NCI-H2029 (cell line): ENCODE measurements at places on chromosomes 4 and X.

- no peak for DNase-seq
These were observed 29.6 kb downstream of the RTL5 start for GRCh38 chrX:72102126-72102525.

DNA sequence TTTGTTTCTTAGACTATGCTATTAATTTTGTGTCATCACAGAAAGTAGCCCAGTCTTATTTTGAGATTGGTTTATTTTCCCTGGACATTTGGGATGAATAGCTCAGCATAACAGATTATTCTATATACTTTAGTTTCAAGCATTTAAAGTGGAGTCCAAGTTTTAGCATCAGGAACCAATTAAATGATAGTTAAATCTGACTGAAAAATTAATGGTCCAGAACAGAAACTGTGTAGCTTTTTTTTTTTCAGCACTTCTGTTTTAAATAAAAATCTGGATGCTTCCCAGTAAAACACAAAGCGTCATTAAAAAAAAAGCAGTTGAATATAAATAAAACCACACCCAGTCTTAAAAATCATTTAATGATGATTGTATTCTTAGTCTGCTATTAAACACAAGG, 59.4 kb upstream of the PITX2 start:
- no peak for DNase-seq

- no peak for DNase-seq
These were observed 11.4 kb upstream of the S100G start for GRCh38 chrX:16638533-16638932.

DNA sequence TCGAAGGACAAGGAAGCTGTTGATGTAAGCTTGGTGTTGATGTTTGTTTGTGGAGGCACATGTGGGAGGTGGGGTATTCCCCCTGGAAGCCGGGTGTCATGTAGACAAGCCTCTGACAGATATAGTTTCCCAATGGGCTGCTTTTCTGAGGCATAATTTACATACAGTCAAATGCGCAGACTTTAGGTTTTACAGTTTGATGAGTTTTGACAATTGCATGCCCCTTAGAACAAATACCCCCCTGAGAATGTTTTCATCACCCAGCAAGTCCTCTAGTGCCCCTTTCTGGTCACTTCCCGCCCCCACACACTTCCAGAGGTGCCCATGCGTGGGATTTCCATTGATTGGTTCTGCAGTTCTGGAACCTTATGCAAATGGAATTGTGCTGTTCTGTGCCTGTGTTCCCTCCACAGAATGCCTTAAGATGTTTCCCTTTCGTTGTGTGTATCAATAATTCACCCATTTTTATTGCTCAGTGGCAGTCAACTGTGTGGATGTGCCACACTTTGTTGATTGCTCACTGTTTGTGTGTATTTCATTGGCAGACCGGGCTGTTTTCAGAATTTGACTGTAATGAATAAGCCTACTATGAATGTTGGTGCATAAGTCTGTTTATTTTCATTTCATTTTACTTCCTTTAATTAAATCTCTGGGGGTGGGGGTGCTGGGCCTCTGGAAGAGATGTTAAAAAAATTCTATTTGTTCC, 8.5 kb downstream of the EVC start:
- DNase-seq, result no peak

DNA sequence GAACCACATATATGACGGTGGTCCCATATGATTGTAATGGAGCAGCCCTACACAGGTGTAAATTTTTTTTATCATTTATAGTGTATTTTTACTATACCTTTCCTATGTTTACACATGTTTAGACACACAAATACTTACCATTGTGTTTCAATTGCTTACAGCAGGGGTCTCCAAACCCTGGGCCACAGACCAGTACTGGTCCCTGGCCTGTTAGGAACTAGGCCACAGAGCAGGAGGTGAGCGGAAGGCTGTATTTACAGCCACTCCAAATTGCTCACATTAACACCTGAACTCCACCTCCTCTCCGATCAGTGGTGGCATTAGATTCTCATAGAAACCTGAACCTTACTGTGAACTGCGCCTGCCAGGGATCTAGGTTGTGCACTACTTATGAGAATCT, 201.8 kb upstream of the NDST4 start:
- DNase-seq, result no peak

GRCh38 chr4:172042714-172043114, 229.5 kb downstream of the GALNTL6 start:
- DNase-seq, result peak; percentile 64

DNA sequence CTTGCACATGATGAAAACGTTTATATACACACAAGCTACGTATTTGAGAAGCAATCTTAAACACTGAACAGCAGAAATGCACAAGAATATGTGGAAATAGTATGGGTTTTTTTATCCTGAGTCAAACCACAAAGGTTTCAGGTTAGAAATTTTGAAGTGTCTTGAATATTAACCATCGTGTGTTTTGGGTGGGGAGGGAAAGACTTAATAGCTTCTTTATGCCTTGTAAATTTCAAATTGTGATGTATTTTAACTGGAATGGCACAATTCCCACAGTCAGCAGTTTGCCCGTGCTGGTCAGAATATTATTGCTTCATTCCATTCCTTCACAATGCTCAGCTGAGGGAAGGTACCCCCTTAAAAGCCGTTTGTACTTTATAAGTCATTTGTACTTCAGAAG, 67.4 kb upstream of the WDR1 start:
- DNase-seq, result no peak

DNA sequence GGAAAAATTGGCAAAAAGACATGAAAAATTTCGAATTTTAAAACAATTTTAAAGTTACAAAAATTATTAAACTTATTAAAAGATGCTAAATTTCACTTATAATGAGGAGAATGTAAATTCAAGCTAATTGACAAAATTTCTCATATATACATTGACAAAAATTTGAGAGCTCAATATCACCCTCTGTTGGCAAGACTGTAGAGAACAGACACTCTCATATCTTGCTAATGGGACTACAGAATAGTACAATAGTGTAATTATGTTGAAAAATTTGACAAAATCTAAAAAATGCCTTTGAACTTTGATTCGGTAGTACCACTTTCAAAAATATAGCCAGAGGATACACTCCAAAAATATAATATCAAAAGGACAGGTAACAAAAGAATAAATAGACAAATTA, 29.8 kb downstream of the DCAF8L2 start:
- DNase-seq, result no peak

DNA sequence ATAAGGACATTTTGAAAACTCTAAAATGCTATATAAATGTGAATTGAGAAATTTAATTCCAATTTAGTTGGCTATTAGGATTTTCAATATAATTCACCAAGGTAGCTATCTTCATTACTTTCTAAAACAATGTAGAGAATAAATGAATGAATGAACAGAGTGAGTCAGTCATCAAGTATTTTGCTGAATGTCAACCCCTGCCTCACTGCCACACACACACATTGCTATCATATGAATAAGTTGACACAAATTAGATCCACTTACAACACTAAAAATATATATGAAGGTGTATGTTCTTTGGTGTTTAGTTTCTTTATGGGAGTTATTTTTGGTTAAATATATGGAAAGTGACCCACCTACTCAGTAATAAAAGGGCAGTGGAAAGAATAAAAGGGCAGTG, 141.4 kb upstream of the SMIM10 start:
- no peak for DNase-seq

DNA sequence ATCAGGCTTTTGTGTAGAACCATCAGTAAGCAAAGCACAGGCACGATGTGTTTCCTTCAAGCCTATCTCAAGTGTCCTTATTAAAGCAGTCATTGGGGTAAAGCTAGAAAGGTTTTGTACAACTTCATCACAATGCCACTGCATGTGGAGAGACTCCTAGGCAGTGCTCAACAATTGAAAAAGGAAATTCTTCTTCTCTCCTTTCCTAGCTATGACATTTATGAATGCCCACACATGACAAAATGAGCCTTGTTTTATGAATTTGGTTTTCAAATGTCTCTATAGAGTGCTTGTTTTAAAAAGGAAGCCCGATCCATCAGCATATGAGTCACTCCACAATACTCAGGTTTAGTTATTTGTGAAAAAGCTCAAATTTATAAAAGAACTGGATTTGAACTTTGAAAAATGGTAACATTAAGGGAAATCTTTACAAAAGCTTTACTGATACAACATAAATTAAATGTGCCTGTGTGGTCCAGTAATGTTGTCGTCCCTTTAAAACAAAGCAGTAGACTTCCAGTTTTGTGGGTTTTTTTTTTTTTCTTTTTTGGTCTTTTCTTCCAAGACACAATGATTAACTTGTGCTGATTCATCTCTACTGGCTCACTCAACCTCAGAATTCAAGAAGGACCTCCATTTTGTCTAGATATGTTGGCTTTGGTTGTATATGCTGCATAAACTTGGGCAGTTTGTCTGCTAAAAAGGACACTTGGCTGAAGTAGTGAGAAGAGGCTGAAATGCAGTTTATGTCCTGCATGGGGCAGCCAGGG, 273.8 kb downstream of the GASK1B start:
- no peak for DNase-seq

DNA sequence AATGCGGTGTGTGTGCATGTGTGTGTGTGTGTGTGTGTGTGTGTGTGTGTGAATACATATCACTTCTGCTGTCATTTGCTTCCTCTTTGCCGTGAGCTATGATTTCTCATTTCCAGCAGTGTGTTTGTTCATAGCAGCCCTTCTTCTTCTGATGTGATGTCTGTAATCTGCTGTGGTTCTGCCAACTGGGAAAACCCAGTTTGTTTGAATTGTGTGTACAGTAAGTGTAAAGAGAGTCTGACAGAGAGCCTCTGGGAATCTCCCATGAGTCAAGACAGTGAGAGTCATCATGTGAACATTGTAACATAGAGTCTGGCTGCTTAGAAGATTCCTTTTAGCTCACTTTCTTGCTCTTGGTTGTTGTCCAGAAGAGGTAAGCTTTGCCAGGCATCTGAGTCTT, 8.4 kb upstream of the NWD2 start:
- no peak for DNase-seq
